ENCODE measurements at places on chromosomes 6 and 20.

DNA sequence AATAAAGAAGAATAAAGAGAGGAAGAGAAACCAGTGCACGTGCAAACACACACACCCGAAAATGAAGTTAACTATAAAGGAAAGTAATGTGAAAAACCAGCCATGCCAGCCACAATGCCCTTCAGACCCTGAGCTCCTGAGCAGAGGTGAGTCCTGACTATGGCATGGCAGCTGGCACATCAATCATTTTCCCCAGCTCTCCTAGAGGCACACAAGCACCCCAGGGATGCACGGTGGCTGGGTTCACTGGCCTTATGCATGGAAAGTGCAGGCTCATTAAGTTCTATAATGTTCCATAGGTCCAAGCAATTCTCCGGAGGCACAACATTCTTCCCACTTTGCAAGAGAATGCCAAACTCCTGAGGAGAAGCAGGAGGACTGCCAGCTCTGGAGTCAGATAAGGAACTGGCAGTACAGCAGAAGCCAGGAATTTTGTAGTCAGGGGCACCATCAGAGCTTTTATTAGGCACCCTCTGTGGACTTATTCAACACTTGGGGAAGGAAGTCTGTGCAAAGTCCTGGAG, 175.0 kb upstream of the PRDM1 start:
- DNase-seq: no peak

GRCh38 chr6:142846459-142846831, 98.5 kb downstream of the HIVEP2 start:
- no peak for DNase-seq

GRCh38 chr6:142009647-142010046, 123.1 kb upstream of the GJE1 start:
- DNase-seq: no peak

DNA sequence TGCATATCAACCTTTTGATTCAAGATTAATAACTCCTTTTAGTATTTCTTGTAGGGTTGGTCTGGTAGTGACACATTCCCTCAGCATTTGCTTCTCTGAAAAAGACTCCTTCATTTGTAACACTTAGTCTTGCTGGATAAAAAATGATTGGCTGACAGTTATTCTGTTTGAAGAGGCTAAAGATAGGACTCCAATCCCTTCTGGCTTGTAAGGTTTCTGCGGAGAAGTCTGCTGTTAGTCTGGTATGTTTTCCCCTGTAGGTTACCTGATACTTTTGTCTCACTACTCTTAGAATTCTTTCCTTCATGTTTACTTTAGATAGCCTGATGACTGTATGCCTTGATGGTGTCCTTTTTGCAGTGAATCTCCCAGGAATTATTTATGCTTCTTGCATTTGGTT, 96.0 kb downstream of the CARMIL1 start:
- DNase-seq: no peak

Measured in stimulated activated CD4-positive, alpha-beta T cell treated with anti-CD3 and anti-CD28 coated beads, TNF-alpha, amount 100 ng/mL, for 24 hours (primary cell).